ENCODE measurements at places on chromosomes 11 and 22.

DNA sequence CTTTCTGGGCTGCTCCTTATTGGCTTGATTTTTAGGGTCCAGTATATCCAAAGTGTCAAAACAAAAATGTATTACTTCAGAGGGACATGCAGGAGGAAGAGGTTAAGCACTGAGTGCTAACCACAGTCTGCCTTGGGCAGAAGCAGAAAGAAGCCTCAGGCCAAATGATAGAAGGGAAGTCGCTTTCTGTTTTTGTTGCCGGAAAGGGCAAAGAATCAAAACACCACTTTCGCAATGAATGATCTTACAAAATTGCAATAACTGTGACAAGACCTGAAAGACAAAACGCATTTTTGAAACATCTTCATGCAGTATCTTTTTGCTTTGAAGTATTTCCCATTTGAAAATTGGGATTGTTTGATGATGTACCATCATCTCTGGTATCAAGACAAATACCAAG is 70.1 kb upstream of the PICALM start:
- DNase-seq, result no peak
- no peaks in the 10 kb centered on the region for H3K36me3 ChIP-seq
- no peak overlapping the region for H3K4me3 ChIP-seq
- peaks cover 93% of the 10 kb centered on the region for H3K4me1 ChIP-seq
- no peaks in the 10 kb centered on the region for H3K27me3 ChIP-seq

GRCh38 chr11:6022956-6023355 is 7.6 kb downstream of the OR56A1 start:
- DNase-seq, result no peak
- H3K4me3 ChIP-seq, result no peak overlapping the region
- no peaks in the 10 kb centered on the region for H3K4me1 ChIP-seq
- H3K27me3 ChIP-seq, result peaks cover 16% of the 10 kb centered on the region
- no peaks in the 10 kb centered on the region for H3K36me3 ChIP-seq
- H3K27ac ChIP-seq, result no peak overlapping the region

DNA sequence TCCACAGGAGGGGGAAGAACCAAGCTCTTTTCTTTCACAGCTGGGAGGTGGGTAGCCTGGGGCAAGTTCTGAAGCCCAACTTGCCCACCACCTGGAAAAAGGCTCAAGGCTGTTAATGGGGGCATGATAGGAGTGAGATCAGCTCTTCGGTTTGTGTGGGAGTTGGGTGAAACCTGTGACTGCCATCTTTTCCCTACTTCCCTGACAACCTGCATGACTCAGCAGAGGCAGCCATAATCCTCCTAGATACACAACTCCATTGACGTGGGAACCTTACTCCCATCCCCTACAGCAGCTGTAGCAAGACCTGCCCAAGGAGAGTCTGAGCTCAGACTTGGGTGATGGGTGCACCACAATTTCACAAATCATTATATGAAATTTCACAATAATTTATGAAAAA is 13.3 kb upstream of the OOSP4B start:
- H3K4me3 ChIP-seq, result no peak overlapping the region
- H3K27me3 ChIP-seq, result no peaks in the 10 kb centered on the region
- DNase-seq, result no peak
- H3K4me1 ChIP-seq, result no peaks in the 10 kb centered on the region

GRCh38 chr11:30381879-30382278 is 59.0 kb downstream of the ARL14EP start:
- no peak overlapping the region for H3K27ac ChIP-seq
- no peaks in the 10 kb centered on the region for H3K4me1 ChIP-seq
- no peak overlapping the region for H3K4me3 ChIP-seq

DNA sequence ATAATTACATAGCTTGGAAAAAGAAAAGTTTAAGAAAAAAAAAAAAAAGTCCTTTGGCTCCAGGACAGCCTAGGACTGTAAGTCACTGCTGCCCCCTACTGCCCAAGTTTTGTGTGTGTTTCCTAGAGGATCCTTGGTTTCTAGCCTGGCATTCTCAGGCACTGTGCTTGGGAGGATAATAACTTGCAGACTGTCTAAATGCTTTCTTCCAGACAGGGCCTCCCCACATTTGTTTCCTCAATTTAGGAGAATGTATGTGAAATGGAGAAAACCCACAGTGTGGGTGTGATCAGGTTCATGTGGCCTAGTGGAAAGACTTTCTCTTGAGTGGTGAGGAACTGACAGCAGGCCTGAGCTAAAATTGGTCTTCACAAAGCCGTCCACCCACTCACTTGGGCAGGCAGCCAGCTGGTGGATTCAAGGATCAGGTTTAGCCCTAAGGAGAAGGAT is 191.0 kb downstream of the NAV2 start:
- no peak overlapping the region for H3K27ac ChIP-seq
- H3K27me3 ChIP-seq, result no peaks in the 10 kb centered on the region
- no peaks in the 10 kb centered on the region for H3K4me1 ChIP-seq
- no peak overlapping the region for H3K4me3 ChIP-seq
- DNase-seq, result no peak

GRCh38 chr11:120666121-120666639 is 154.6 kb downstream of the GRIK4 start:
- H3K36me3 ChIP-seq, result no peaks in the 10 kb centered on the region
- no peak overlapping the region for H3K27ac ChIP-seq
- H3K27me3 ChIP-seq, result no peaks in the 10 kb centered on the region
- peaks cover 22% of the 10 kb centered on the region for H3K4me1 ChIP-seq

DNA sequence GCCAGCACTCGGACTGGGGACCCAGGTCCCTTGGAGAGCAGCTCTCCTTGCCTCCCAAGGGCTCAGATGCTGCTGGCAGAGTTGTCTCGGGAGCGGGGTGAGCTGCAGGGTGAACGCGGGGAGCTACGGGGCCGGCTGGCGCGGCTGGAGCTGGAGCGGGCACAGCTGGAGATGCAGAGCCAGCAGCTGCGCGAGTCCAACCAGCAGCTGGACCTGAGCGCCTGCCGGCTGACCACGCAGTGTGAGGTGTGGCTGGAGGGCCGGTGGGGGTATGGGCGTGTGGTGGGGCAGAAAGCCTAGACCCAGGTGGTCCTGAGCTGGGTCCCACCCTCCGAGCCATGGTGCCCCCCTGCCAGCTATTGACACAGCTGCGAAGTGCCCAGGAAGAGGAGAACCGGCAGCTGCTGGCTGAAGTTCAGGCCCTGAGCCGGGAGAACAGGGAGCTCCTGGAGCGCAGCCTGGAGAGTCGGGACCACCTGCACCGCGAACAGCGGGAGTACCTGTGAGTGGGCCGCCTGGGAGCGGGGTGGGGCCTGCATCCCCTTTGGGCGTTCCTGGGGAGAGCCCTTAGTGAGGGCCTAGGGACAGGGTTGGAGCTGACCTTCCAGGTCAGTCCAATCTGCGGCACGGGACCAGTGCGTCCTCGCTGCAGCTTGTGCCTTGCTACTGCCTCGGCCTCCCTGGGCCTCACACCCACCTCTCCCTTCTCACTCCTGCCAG is 5.8 kb upstream of the RPS6KA4 start:
- H3K36me3 ChIP-seq, result peaks cover 90% of the 10 kb centered on the region
- DNase-seq, result no peak
- H3K4me1 ChIP-seq, result peaks cover 60% of the 10 kb centered on the region
- H3K27ac ChIP-seq, result no peak overlapping the region
- no peaks in the 10 kb centered on the region for H3K27me3 ChIP-seq
- no peak overlapping the region for H3K4me3 ChIP-seq

DNA sequence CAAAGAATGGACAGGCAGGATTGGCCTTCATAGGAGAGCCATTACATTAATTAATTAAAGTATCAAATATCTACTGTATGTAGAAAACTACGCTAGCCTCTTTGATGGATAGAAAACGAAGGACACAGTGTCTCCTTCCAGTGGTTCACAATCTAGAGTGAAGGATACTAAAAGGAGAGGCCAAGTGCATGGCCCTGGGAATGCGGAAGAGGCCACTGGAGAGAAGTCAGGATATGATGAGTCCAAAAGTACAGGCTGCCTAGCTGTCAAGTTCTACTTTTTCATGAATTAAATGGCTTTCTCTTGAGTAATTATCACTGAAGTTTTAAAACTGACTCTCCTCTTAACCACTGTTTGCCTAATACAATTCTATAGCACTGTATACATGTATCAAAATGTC is 41.9 kb downstream of the ATG16L2 start:
- peaks cover 5% of the 10 kb centered on the region for H3K4me1 ChIP-seq
- H3K27ac ChIP-seq, result peak overlapping the region; percentile 52
- no peak overlapping the region for H3K4me3 ChIP-seq
- H3K27me3 ChIP-seq, result no peaks in the 10 kb centered on the region
- H3K36me3 ChIP-seq, result no peaks in the 10 kb centered on the region
- no peak for DNase-seq

- H3K4me3 ChIP-seq, result no peak overlapping the region
- DNase-seq, result no peak
- no peak overlapping the region for H3K27ac ChIP-seq
- H3K4me1 ChIP-seq, result no peaks in the 10 kb centered on the region
- H3K27me3 ChIP-seq, result no peaks in the 10 kb centered on the region
These were observed 458.8 kb upstream of the CNTN5 start for GRCh38 chr11:98561877-98562395.

DNA sequence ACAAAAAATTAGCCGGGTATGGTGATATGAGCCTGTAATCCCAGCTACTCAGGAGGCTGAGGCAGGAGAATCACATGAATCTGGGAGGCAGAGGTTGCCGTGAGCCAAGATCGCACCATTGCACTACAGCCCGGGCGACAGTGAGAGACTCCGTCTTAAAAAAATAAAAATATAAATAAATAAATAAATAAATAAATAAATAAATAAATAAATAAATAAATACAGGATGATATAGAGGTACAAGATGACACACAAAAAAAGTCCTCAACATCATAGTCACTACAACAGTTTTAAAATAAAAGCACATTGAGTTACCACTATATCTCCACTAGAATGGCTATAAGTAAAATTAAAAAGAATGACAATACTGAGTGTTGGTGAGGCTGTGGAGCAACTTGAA is 97.8 kb downstream of the ALX4 start:
- H3K36me3 ChIP-seq, result peaks cover 5% of the 10 kb centered on the region
- H3K4me3 ChIP-seq, result no peak overlapping the region
- no peak overlapping the region for H3K27ac ChIP-seq
- no peak for DNase-seq

GRCh38 chr22:42587588-42588175 is 27.0 kb downstream of the POLDIP3 start:
- no peak for DNase-seq
- H3K4me1 ChIP-seq, result peaks cover 3% of the 10 kb centered on the region
- H3K27me3 ChIP-seq, result no peaks in the 10 kb centered on the region
- H3K4me3 ChIP-seq, result no peak overlapping the region
- H3K36me3 ChIP-seq, result peaks cover 99% of the 10 kb centered on the region

DNA sequence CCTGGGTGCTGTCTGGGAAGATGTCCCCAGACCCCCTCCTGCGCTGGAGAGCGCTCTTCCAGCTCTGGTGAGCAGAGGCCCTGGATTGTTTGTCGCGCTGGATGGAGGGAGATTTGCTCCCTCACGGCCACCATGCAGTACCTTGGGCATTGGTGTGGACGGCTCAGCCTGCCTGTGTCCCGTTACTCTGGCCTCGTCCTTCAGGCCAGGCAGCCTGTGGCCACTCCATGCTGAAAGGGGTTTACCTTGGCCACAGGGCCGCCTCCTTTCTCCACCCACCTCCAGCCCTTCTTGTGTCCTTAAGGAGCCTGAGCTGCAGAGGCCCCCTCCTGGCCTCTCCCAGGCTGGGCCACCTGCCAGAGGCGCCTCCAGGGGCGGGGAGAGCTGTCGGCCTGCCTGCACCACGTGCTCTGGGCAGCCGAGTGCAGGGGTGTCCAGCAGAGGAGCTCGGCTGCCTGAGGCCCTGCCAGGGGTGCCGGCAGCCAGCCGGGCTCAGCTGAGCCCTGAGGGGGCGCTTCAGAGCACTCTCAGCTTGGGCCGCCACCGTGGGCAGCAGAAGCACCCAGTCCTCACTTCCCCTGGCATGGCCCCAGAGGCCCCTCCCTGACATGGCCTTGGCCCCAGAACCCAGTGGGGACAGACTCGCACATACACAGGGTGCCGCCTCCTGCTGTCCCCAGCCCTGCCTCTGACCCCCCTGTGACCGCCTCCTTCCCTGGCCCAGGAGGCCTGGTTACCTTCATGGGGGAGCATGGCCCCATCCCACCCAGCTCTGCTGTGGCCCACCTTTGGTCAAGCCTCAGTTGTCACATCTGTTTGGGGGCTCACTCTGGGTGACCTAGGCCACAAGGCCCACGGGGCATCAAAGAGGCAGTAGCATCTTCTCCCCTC is 3.4 kb downstream of the CCND1 start:
- peak; percentile 81 for DNase-seq
- no peak overlapping the region for H3K27ac ChIP-seq
- peaks cover 12% of the 10 kb centered on the region for H3K27me3 ChIP-seq
- H3K4me3 ChIP-seq, result peak overlapping the region; percentile 3
- peaks cover 80% of the 10 kb centered on the region for H3K4me1 ChIP-seq
- H3K36me3 ChIP-seq, result no peaks in the 10 kb centered on the region

DNA sequence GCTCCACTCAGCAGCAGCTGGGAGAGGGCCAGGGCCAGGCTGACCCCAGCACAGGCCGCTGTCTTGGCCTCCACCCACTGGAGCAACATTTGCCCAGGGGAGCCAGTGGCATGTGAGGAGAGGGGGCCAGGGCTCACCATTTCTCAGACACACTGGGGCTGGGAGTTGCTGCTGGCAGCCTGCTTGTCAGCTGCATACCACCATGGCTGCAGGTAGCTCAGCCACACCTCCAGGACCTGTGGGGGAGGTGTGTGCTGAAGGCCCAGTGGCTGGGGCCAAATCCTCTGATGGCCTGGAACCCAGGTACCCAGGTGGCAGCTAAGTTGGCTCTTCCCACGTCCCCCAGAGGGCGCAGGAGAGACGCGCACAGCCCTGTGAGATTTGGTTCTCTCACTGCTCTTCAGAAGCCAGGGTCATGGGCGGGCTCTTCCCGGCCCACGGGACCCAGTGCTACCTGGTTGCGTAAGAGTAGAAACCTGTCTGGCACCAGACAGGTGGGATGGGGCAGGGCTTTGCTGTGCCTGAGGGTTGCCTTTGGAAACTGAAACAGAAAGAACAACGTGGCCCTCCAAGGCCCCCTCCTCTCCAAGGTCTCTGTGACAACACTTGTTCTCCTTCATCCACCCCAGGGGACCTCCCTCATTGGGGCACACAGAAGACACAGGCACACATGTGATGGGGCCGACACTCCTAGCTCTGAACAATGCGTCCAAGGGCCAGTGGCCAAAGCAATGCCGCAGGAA is 98.8 kb downstream of the MED15 start:
- H3K36me3 ChIP-seq, result no peaks in the 10 kb centered on the region
- H3K27ac ChIP-seq, result no peak overlapping the region

DNA sequence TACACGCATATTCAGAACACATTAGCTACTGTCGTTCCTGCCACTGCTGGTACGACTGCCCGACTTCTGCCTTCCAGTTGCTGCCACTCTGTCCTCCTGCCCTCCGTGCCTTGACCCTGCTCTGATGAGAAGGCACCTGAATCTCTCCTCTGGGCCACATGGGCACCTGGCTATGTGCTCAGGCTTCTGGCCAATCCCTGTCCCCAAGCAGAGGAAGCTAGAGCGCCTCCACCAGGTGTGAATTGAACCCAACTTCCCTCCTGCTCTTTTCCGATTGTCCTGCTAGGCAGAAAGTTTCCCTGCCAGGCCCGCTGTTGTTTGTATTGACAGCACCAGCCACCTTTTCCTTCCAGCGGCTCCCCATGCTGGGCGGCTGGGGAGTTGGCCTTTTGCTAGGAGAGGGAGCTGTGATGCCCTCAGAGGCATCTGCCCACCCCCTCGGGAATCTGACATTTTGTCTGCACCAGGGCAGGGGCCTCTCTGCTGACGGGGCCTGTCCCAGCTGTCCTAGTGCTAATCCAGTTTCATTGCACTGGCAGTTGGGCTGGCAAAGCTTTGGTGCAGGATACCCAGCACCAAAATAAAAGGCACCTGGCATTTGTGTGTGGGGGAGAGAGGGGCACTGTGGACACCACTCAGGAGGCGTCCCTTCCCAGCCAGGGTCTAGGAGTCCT is 118.0 kb downstream of the GRIK4 start:
- no peak overlapping the region for H3K4me3 ChIP-seq
- no peak overlapping the region for H3K27ac ChIP-seq
- H3K36me3 ChIP-seq, result no peaks in the 10 kb centered on the region
- no peaks in the 10 kb centered on the region for H3K27me3 ChIP-seq
- DNase-seq, result no peak
- H3K4me1 ChIP-seq, result no peaks in the 10 kb centered on the region

Data from spleen (tissue), 13 donors.